Activated gamma-delta T cell (primary cell): ENCODE measurements at places on chromosomes 1 and 21.

GRCh38 chr21:25328736-25329135 is 278.5 kb downstream of the MRPL39 start:
- DNase-seq: no peak

- no peak for DNase-seq
Observed at GRCh38 chr1:111359376-111359775, 68.2 kb downstream of the OVGP1 start.

GRCh38 chr1:156342166-156342955 is 4.0 kb downstream of the TSACC start:
- DNase-seq: no peak

DNA sequence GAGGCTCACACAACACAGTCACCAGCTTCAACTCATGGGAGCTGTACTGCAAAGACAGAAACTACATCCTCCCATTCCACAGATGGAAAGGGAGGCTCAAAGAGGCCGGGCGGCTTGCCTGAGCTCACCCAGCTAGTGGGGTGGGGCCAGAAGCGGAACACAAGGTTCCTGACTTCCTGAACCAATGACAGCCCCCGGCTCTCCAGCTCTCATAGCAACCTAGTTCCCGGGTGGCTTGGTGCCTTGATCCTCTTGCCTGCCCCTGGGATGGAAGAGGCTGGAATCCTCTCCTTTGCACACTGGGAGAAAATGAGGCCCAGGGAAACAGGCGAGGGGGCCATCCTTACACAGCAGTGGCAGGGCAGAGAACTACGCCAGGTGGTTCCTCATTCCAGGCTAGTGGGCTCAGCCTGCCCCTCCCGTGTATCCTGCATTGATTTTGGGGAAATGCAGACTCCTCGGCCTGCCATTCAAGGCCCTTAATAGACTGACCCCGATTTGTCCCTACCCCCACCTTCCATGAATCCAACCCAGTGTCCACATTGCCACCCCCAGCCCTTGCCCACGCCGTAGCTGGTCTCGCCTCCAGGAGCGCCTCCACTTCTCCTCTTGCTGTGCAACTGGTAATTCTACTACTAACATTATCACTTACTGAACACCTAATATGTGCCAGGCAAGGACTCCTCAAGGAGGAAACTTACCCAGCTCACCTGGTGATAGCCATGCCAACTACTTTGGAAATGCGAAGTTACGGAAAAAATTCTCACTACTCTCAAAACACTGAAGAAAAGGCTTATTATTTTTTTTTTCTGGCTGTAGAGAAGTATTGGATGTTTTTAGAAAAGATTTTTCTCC is 5.0 kb downstream of the RAP1GAP start:
- no peak for DNase-seq

DNA sequence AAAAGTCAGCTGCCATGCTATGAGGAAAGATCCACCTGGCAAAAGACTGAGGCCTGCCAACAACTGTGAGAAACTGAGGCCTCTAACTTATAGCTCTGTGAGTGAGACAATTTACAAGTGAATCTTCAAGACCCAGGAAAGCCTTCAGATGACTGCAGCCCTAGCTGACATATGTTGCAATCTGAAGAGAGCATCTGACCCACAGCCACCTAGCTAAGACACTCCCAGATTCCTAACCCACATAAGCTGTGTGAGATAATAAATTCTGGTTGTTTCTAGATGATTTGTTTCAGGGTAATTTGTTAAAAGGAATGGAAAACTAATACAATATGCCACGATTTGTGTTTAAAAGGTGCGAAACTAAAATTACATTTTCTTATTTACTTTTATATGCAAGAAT is 55.1 kb downstream of the HFM1 start:
- no peak for DNase-seq

GRCh38 chr1:209628618-209629299 is 23.5 kb downstream of the LAMB3 start:
- no peak for DNase-seq

DNA sequence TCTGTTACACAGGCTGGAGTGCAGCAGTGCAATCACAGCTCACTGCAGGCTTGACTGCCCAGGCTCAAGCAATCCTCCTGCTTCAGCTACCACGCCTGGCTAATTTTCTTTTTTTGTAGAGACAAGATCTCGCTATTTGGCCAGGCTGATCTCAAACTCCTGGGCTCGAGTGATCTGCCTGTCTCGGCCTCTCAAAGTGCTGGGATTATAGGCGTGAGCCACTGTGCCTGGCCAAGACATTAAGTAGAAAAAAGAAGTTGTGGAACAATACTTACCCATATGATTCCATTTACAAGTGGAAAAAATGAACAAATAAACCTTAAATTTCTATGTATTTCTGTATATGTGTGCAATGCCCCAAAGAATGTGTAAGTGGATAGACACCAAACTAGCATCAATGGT is 30.3 kb upstream of the ID3 start:
- DNase-seq: no peak

DNA sequence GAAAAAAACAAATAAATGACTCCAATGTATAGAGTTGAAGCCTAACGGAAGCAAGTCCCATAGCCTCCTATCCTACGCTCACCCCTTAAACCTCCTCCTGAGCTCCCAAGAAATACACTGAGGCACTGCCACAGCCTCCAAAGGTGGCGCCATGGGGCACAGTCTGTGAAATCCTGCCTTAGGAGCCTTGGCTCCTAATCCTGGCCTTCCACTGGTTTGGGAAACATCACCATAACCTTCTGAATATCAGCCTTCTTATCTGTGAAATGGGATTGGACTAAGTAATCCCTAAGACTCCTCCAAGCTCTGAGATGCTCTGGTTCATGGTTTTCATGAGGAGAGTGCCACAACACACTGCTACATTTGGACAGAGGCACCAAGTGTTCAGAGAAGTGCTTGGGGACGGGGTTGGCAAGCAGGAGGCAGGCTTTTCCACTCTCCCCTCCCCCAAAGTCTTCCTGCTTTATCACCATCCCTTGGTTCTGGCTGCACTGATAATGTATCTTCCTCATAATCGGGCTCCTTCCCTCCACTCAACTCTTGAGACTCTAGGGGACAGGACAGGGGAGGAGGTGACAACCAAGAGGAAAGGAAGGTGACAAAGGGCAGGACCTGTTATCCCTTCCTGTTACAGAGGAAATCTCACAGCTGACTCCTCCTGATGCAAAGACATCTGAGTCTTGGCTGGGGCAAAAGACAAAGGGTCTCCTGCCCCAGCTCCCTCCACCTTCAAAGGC is 2.7 kb downstream of the SLAMF7 start:
- DNase-seq: no peak

GRCh38 chr1:107105914-107106313 is 34.9 kb upstream of the NTNG1 start:
- DNase-seq: no peak

DNA sequence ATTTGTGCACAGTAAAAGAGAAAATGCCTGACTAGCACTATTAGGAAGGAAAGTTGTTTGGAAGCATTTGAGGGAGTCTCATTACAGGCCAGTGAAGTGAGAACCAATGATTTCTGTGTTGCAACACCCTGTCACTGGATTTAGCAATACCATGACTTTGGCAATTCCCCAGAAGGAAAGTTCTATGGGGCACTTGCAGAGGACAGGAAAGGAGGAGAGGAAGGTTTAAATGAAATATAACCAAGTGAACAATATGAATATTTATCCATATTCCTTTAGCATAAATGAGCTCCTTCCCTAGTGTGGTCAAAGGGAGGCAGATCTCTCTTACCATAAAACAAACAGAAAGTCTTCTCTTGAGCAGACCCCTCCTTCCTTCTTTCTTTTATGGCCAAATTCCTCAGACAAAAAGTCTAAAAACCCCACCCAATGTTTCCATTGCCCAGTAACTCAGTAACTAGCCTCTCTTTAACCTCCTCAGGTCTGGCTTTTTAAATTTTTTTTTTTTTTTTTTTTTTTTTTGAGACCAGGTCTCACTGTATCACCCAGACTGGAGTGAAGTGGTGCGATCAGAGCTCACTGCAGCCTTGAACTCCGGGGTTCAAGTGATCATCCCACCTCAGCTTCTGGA is 5.5 kb downstream of the TLR5 start:
- no peak for DNase-seq

DNA sequence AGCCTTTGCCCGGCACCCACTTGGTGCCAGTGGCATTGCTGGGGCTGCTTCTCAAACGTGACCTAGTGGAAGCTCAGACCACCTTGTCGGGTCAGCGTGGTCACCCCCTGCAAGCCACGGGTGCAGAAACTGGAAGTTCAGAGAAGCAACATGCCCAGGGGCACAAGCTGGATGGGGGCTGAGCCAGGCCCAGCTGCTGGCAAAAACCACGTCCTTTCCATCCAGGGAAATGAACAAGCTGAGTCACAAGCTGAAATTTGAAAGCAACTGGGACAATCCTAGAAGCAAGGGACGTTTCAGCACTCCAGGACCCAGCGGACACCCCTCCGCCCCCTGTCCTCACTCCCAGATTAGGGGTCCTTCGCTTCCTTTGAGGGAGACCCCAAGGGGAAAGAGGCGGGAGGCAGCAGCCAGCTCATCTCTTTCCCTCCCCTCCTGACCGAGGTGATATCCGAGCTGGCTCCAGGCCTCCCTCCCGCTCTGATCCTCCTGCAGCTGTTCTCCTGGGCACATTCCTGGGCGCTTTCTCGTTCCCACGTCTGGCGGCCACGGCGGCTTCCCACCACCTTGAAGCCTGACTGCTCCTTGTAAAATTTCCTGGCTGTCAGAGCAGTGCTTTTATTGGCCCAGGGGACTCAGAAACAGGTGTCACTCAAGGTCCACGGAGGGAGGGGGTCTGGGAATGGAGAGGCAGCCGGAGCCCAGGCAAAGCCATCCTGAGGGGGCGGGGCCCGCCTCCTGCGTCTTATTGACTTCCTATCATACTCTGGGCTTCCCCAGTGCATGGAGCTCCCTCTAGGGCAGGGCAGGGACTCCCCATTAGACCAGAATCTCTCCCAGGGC is 62.8 kb downstream of the PAX7 start:
- DNase-seq: no peak

DNA sequence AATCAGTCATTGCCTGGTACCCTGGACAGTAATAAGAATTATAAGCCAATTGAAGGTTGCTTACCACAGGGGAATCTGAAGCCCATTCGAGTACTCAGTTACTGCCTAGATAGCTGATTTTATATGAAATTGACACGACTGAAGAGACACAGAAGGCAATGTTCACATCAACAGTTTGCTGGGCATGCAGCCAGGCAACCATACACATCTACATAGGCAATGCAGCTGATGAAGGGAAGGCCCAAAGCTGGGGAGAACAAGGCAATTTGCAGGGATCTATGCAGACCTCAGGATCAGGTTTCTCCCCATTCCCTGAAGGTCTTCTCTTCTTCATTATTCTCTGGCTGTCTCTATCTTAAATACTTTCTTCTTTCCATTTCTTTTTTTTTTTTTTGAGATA is 448.7 kb downstream of the PTBP2 start:
- no peak for DNase-seq

GRCh38 chr1:32878637-32879041 is 7.7 kb upstream of the HPCA start:
- DNase-seq: no peak

- no peak for DNase-seq
Observed at GRCh38 chr1:86848654-86849053, 65.3 kb downstream of the SELENOF start.

DNA sequence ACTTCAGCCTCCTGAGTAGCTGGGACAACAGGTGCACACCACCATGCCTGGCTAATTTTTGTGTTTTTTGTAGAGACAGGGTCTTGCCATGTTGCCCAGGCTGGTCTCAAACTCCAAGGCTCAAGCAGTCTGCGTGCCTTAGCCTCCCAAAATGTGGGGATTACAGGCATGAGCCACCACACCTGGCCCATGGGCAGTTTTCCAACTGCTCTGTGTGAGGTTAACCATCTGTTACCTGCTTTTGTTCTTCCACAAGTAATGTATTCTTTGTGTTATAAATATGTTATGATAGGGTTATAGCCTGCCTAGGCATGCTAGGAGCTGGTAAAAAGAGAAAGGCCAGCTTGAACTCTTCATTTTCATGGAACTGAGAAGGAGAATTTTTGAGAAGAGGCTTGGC is 30.7 kb downstream of the TUFT1 start:
- DNase-seq: no peak

DNA sequence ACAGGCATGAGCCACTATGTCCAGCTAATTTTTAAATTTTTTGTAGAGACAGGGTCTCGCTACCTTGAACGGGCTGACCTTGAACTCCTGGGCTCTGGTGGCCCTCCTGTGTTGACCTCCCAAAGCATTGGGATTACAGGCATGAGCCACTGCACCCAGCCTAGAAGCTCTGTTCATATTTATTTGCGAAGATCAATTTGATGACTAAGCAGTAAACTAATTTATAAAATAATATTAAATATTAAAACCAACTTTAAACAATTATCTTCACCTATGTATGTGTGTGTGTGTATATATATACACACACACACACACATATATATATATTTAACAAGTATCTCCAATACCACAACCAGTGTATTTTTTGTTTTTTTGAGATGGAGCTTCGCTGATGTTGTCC is 4.4 kb downstream of the NADK start:
- no peak for DNase-seq

DNA sequence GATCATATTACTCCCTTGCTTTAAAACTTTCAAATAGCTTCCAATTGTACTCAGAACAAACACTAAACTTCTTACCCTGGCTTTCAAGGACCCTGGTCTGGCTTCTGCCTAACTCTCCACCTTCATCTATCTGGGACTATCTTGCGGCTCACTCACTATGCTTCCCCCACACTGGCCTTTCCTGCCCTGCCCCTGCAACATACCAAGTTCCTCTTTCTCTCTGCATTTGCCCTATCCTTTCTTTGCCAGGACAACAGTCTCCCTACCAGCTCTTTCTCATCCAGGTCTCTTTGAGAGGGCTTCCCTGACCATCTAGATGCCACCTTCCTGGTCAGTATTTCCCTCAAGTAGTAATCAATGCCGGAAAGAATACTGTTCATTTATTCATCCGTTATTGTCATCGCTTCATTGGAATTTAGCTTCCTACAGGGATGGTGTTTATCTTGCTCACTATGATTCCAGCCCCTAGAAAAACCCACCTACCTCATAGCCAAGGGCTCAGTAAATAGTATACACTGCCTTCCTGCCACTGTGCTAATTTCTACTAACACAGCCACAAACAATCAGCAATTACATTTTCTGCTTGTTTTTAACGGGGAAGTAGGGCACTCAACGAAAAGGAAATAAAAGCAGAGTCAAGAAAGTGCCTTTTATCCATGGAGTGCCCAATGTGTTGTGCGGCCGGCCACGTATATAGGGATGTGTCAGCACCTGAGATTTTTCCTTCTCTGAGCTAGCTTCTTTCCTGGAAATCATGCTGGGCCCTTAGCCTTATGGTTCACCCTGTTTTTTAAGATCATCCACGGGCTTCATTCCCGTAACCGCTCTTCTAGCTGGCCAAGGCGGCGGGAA is 521 bp upstream of the CDC7 start:
- no peak for DNase-seq

- no peak for DNase-seq
Observed at GRCh38 chr1:37759451-37759850, 5.5 kb downstream of the EPHA10 start.
